ENCODE measurements at places on chromosomes 11 and 22. TPM values are rescaled to one million over a fixed set of nuclear protein-coding genes. Genes with fewer than 3 reads are reported as not detected.

DNA sequence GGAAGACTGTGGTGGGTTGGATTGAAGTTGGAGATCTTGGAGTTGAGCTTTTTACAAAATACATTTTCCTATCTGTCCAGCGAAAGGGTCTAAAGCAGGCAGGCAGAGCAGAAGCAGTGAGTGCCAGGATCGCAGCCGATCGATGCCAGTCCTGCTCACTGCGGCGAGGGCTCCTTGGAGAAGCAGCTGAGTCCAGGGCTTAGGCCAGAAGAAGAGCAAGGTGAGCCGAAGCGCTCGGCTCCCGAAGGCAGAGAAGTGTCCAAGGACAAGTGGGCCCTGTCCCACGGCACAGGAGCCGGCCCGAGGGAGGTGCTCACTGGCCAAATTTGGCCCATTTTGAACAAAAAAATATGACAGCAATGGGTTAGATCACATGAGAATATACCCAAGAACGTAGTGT is 637.8 kb downstream of the BRD1 start:
- no peak for DNase-seq

DNA sequence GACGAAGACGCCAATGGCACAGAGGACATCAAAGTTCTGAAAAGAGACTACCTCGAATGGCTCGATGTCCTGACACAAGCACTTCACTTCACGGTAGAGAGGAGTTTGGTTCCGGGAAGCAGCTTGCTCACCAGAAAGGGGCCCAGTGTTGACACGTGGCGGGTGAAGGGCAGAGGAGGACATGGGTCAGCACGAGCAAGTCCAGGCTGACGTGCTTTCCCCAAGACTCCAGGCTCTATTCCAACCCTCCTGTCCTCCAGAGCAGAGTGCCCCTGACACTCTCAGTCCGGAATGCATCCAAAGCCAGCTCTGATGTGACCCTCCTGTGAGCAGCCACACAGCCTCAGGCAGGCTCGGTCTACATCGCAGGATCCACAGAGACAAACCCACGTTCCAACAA is 77.5 kb upstream of the BID start:
- no peak for DNase-seq

DNA sequence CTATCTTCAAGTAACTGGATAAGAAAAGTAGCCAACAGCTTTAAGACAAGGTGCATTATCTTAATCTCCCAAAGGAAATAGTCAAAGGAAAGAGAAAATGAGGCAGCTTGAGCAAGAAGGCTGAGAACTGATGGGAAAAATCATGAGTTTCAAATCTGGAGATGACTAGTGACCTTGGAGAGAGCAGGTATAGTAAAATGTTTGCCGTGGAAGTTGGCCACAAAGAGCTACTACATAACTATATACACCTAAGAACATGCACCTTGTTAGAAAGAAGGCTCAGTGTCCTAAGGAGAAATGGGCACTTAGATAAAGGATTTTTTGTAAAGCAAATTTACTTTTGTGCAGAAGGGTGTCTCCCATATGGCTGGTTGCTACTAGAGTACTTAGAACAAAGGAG is 80.8 kb upstream of the FSHB start:
- no peak for DNase-seq

DNA sequence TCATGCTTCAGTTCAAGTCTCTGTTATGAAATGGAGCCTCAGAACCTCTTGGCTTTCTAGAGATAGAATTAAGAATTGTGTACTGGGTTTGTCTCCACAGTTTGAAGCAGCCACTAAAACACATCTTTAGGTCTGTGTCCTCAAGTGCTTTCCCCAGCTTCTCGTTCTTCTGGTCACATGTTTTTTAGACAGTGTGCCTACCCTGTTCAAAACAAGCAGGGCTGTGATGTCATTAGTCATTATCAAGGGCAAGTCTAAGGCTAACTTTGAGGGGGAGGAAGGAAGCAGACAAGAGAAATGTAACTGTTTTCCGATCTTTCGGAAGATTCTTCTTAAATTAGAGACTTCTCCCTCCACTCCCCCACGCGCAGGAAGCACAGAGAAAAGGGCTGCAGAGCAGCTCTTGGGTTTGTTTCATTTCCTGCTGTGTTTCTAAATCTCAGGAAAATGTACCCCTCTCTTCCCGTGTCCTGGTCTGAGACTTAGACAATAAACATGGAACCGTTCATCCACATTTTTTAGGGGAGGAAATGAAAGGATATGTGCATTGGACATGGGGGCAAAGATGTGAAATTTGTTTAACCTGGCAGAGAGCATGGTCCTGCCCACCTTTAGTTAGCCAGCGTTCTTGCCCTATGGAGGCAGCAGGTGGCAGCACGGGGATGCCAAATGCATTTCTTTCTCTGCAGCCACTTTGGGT is 3.1 kb downstream of the AKIP1 start:
- no peak for DNase-seq

GRCh38 chr11:65415499-65416340 is 6.9 kb upstream of the NEAT1 start:
- no peak for DNase-seq

- no peak for DNase-seq
Measured at GRCh38 chr11:61725781-61726231, 26.6 kb upstream of the MYRF start.

DNA sequence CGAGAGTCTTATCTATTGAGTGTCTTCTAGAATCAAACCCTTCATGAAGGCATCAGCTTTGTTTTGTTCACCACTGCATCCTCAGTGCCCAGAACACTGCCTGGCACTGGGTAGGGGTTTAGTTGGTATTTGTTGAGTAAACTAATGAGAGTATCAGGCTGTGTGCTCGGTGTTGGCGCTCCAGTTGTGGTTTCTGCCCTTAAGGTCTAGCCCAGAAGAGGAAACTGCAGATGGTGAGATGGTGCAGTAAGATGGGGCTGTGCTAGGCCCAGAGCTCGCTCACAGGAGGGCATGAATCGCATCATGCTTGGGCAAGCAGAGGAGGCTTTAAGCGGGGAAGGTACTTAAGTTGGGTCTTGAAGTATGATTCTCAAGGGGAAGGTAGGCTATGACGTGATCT is 97.2 kb downstream of the FBXO7 start:
- no peak for DNase-seq

GRCh38 chr11:128254941-128255340 is 332.4 kb downstream of the ETS1 start:
- DNase-seq: no peak

DNA sequence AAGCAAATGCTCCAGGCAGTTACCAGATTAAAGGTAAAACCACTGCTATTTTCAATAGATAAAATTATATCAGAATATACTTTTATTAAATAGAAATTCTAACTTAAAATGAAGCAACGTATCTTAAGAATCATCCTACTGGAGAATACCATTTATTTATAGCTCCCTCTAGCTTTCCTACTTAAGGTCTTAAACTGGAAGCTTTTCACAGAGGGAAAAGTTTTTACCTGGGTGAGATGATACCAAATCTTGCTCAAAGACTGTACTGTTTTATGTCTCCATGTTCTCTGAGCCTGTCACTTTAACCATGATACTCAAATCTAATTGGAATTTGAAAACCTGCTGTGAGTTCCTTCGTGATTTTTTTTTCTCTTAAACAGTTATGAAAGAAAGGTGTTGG is 291.8 kb downstream of the AASDHPPT start:
- DNase-seq: no peak

- DNase-seq: peak; percentile 59
Measured at GRCh38 chr11:118572981-118573550, 857 bp downstream of the ARCN1 start.

DNA sequence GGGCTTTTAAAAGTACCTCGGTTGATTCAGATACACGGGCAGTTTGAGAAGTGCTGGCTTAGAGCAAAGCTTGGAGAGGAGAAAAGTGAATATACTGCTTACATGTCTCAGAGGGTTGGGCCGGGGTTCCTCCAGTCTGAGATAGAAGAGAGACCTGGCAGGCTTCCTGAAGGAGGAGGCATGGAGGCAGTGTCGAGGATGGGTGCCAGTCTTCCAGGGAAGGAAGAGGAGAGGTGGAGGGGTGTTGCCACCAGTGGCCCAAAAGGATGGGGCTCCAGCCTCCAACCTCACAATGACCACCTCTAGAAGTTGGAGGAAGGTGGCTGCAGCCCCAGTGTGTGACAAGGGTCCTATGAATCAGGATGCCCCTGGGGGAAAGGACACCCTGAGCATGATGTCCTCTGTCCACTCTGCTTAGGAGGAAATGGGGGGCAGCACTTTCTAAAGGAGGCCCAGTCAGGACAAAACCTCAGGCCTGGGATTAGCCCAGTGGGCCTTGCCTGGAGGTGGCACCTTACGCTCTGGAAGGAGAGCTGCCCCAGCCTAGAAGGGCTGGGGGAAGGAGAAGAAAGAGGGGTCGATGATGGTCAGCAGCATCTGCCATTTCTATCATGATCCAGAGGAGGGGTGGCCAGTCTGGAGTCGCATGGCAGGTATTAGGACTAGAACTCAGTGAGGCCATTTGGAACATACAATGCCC is 65.2 kb downstream of the CD82 start:
- DNase-seq: no peak

DNA sequence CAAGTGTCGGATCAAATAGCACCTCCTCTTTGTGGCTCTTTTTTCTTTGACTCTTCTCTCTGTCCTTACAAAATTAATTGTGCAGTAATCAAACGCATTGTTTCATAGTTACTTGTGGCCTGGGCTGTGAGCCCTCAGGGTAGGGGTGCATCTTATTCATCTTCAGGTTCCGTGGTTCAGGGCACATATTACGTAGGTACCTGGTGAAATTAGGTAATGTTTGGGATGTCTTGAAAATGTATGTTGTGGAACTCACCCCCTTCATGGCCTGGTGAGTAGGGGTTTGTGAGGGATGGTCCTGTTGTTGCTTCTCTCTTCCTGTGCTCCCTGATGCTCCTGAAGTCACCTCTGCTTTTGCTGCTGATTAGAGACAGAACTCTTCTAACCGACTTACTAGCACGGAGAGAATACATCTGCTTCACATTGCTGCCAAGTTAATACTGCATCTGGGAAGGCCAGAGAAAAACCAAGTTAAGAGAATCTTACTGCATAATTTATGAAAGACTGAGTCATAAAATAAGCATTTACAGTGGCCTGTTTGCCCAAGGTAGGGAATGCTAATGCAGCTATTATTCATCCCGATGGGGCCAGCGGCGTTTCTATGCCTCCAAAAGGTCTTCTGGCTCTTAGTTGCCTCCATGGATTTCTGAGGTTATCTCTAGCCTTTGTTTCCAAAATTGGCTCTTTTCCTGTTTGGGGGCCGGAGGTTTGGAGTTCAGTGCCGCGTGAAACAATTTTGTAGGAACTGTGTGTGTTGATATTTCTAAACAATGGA is 66.9 kb downstream of the TBC1D22A start:
- no peak for DNase-seq

DNA sequence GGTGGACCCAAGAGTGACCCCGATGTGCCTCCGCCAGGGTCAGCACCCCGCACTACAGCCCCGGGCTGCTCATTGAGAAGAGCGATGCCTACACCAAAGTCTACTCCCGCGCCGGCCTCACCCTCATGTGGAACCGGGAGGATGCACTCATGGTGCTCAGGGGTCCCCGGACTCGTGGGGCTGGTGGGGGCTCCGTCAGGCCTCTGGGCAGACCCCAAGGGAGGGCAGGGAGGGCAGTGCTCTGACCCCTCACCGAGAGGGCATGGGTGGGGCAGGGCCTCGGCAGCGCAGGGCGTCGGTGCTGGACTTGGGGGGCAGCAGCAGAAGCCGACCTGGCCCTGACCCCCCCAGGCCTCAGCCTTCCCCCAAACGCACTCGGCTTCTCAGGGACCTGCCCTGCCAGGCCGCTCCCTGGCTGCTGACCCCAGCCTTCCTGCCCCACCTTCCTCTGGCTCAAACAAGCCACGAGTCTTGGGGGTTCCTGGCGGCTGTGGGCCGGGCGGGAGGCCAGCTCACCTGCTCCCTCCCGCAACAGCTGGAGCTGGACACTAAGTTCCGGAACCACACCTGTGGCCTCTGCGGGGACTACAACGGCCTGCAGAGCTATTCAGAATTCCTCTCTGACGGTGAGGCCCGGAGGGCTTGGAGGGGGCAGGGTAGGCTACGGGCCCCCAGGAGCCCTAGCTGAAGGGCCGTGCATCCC is 2.9 kb downstream of the MUC2 start:
- DNase-seq: no peak

- no peak for DNase-seq
Measured at GRCh38 chr11:80432057-80432456, 991.2 kb upstream of the TENM4 start.

DNA sequence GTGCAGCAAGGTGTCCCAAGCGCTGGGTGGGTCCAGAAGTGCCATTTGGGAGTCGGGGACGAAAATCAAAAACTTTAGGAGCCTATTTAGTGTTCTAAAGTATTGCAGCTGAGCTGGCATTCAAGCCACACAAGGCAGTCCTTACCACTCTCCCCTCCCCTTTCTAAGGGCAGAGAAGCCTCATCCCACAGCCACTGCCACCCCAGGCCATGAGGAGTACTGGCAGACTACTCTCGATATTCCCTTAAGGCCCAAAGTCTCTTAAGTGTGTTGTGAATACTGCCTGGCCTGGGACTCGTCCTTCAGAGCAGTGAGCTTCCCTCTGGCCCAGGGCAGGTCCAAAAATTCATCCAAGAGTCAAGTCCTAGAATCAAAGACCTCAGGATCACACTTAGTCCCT is 7.8 kb downstream of the FANCF start:
- DNase-seq: no peak

DNA sequence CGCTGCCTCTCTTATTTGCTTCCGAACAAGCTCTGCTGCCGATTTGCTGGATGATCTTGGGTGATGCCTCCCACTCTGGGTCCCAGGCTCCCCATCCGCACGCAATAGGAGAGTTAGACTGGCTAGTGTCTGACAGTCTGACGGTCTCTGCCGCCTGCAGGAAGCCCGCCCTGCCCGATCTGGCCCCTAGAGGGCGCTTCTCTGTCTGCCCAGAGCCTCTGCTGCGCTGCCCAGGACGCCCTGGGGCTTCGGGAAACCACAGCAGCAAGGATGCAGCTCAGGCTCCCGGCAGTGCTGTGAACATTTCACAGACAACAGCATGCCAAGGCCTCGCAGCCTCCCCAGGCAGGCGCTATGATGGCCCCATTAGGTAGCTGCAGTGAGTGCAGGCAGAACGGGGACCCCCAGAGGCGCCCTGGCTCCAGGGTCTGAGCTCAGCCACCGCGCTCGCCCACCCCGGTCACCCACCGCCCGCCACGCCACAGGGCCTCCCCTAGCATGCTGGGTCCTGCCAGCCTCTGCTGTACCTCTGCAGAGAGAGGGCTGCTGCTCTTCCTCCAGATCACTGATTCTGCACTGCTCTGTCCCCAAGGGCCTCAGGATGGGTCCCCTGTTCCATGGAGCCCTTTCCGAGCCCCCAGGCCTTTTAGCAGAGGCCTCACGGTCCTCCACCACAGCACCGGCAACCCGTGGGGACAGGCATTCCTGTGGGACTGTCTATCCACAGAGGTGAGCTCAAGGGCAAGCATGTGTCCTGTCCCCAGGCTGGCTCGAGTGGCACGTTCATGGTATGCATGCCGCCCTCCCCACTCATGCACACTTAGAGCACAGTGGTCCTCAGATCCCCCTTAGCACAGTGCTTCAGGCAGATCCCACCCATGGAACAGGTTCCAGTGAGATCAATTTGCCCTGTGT is 4.3 kb upstream of the BAIAP2L2 start:
- peak; percentile 81 for DNase-seq

The MMP1 gene
- polyA plus RNA-seq: 0.26 TPM

The ZNHIT2 gene
- polyA plus RNA-seq: 21.1 TPM

The ZDHHC8 gene
- 18.8 TPM for polyA plus RNA-seq

The EI24 gene
- 63.3 TPM for polyA plus RNA-seq

The TCF20 gene
- 6.1 TPM for polyA plus RNA-seq

The OR2AG1 gene
- polyA plus RNA-seq: not detected

The PRG2 gene
- not detected for polyA plus RNA-seq

The CRYBA4 gene
- polyA plus RNA-seq: not detected

The FREY1 gene
- 0.99 TPM for polyA plus RNA-seq

The DEUP1 gene
- 0.88 TPM for polyA plus RNA-seq

Measured in kidney (tissue), 22 donors.